Adrenal gland (tissue), 19 donors: ENCODE measurements at places on chromosomes 12 and 14. TPM values are rescaled to one million over a fixed set of nuclear protein-coding genes. Genes with fewer than 3 reads are reported as not detected.

- peak; percentile 94 for DNase-seq
- H3K36me3 ChIP-seq: no peaks in the 10 kb centered on the region
- peaks cover 55% of the 10 kb centered on the region for H3K4me1 ChIP-seq
- H3K27ac ChIP-seq: peak overlapping the region; percentile 29
- no peak overlapping the region for H3K4me3 ChIP-seq
These were observed 2.5 kb downstream of the C12orf57 start for GRCh38 chr12:6946033-6946919.

DNA sequence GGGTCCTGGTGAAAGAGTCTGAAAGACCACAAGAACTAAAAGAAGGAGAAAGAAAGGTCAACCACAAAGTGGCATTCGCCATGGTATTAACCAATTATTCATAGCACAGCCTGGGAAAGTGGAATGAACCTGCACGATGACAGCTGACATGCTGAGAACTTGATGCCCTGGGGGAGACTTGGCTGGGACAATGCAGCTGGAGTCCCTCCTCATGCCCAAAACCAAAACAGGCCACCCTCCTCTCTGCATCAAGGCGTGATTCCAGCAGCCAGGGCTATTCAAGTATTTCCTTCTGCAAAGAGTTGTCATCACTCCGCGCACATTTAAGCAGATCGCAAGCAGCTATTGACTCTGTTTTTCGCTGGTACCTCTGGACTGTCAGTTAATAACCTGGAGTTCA is 167.1 kb upstream of the NOS1 start:
- H3K36me3 ChIP-seq: no peaks in the 10 kb centered on the region
- H3K4me1 ChIP-seq: no peaks in the 10 kb centered on the region

- peaks cover 10% of the 10 kb centered on the region for H3K27me3 ChIP-seq
- no peak for DNase-seq
- H3K27ac ChIP-seq: no peak overlapping the region
- H3K4me1 ChIP-seq: no peaks in the 10 kb centered on the region
- H3K4me3 ChIP-seq: no peak overlapping the region
These were observed 6.7 kb downstream of the LRTM2 start for GRCh38 chr12:1826867-1827705.

DNA sequence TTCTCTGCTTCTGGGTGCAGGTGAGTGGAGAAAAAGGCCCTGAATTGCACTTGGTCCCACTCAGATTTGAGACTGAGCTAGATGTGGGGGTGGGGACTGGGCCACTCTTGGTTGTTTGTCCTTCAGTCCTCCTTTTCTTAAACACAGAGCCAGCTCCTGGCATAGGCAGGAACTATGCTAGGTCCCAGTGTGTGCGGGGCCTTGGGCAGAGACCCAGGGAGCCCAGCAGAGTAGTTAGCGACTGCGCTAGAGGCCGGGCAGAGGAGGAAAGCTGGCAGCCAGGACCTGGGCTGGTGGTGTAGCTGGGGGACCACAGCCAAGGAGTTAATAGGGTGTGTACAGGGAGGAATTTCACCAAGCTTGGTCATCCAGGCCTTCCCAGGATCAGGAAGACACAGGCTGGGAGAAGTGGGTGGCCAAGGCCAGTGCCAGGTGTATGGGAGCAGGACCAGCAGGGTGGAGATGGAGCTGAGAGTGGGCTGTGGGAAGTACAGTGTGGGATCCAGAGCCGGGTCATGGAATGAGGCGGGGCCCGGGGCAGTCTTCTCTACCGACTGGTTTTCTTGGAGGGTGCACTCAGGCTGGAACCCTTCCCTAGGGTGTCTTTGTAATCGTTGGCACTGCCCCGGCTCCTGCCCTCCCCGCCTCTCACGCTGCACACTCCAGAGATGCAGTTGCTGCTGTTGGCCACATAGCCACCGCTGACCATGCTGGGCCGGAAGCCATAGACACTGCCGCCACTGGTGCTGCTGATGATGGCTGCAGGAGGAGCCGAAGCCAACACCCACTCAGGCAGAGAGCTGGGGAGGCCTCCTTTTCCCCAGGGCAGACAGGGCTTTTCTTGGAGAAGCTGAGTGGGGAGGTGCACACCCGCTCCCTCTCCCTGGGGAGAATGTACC is 8.7 kb downstream of the KRT71 start:
- H3K27me3 ChIP-seq: no peaks in the 10 kb centered on the region
- no peak for DNase-seq
- H3K36me3 ChIP-seq: no peaks in the 10 kb centered on the region
- H3K4me3 ChIP-seq: no peak overlapping the region

DNA sequence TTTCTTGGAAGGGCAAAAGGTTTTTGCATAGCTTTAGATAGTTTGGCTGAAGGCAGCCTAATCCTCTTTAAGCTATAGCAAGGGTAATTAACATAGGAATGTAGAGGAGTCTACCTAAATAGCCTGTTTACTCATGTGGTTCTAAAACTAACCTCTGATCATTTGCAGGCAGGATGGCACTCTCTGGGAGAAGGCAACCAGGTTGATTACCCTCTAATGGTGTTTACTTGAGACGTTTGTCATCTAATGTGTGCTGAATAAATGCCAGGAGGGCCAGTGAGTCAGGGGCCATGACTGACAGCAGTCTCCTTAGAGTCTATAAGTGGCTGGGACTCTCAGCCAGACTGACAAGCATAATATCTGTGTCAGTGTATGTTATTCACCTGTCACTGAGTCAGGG is 286.4 kb downstream of the PCNX1 start:
- H3K36me3 ChIP-seq: no peaks in the 10 kb centered on the region
- no peak for DNase-seq
- no peaks in the 10 kb centered on the region for H3K4me1 ChIP-seq
- H3K27ac ChIP-seq: no peak overlapping the region
- H3K4me3 ChIP-seq: no peak overlapping the region

AMDHD1 gene
- 31.1 TPM for total RNA-seq

DNA sequence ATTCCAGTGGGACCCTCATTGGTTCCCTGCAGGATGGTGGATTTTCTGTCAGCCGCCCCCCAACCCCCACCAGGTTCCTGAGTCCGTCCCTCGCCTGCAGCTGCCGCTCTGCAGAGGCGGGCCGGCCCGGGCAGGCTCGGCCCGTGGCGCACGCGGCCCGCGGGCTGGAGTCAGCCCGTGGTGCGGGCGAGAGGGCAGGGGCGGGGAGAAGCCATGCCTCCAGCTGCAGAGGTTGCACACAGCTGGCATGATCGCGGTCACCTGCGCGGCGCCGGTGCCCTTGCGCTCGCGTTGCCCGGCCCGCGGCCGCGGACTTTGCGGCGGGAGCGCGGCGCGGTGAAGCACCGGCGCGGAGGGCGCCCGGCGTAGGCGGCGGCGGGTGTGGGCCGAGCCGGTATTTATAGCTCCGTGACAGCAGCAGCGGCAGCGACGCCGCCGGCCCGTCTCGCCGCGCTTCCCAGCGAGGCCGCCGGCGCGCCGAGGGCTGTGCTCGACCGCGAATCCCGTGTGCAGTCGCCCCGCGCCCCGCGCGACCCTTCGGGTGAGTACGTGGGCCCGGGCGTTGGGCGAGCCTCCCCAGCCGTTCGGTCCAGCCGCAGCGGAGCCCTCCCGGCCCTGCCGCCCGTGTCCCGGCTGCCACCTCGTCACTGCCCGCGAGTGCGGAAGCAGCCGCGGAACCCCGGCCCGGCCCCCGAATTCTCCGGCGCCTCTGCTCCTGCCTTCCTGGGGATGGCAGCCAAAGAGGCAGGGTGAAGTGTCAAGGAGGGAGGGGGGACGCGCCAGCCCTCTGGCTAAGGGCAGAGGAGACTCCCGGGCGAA is at the start of gene TMEM117:
TMEM117 (plus strand) TSS at position 426 of the 819 bp plus-strand sequence.
- H3K27me3 ChIP-seq: no peaks in the 10 kb centered on the region
- no peaks in the 10 kb centered on the region for H3K36me3 ChIP-seq
- peak; percentile 72 for DNase-seq
- peaks cover 5% of the 10 kb centered on the region for H3K4me1 ChIP-seq

RNFT2 gene
- 5.6 TPM for total RNA-seq

DNA sequence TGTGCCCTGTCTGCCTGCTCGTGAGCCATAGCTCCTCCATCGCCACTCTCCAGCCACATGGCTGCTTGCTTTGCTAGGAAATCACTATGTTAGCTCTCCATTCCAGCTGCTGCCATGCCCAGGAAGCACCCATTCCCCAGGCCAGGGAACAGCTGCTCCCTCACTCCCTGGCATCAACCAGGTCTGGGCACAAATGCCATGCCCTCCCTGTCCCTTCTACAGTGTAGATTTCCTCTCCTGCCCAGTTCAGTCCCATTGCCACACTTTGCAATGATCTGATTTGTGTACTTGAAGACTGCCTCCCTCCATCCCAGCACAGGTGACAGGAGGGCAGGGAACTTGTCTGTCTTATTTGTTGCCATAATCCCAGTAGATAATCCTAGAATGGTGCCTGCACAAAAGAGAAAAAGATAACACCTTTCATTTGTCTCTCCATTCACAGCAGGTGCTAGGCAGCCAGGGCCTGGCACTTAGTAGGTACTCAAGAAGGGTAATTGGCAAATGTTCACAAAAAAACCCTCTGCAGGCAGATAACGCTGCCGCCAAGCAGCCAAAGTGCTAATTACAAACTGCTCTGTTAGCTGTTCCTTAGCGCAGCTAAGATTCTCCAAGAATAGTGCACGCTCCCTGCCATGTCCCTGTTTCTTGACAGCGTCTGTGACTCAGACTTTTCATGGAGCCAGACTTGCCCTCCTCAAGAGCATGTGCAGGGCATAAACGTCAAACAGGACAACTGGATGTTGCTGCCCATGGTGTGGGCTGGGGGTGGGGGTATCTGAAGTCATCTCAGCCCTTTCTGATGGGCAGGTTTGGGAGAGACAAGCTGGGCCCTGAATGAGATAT is 69.1 kb downstream of the ARL6IP4 start:
- H3K27me3 ChIP-seq: no peaks in the 10 kb centered on the region
- no peaks in the 10 kb centered on the region for H3K36me3 ChIP-seq
- H3K4me1 ChIP-seq: peaks cover 24% of the 10 kb centered on the region
- peak overlapping the region; percentile 58 for H3K27ac ChIP-seq
- H3K4me3 ChIP-seq: no peak overlapping the region

DNA sequence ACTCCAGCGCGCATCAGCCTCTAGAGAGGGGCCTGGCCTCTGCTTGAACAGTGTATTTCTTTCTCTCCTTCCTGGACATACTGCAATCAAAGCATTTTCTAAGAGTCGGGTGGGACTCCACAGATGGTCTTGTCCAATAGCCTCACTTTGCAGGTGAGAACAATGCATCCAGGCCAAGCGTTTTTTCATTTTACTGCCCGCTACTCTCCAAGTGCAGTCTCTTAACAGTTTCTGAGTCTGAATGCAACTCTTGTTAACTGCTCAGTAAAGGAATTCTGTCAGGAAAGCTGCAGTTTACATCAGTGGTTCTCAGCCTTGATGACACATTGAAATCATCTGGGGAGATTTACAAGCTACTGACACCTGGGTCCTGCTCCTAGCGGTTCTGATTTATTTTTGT is 57.0 kb downstream of the IRF2BPL start:
- no peak overlapping the region for H3K27ac ChIP-seq

CCND2 gene
- 408 TPM for total RNA-seq

GRCh38 chr12:25771041-25771440 is 187.4 kb upstream of the RASSF8 start:
- no peaks in the 10 kb centered on the region for H3K27me3 ChIP-seq
- no peak overlapping the region for H3K4me3 ChIP-seq
- H3K4me1 ChIP-seq: peaks cover 4% of the 10 kb centered on the region
- DNase-seq: no peak
- H3K27ac ChIP-seq: no peak overlapping the region

HOXC12 gene
- not detected for total RNA-seq

GRCh38 chr12:124359671-124360581 is 65.0 kb downstream of the RFLNA start:
- H3K4me1 ChIP-seq: peaks cover 25% of the 10 kb centered on the region
- peaks cover 73% of the 10 kb centered on the region for H3K36me3 ChIP-seq
- peak overlapping the region; percentile 49 for H3K27ac ChIP-seq

GRCh38 chr12:108257610-108258106 is 81.5 kb downstream of the CMKLR1 start:
- H3K4me3 ChIP-seq: no peak overlapping the region
- no peaks in the 10 kb centered on the region for H3K36me3 ChIP-seq
- no peaks in the 10 kb centered on the region for H3K4me1 ChIP-seq
- DNase-seq: no peak
- no peak overlapping the region for H3K27ac ChIP-seq

GRCh38 chr12:42903736-42904135 is 314.2 kb upstream of the PRICKLE1 start:
- H3K4me1 ChIP-seq: no peaks in the 10 kb centered on the region
- no peak overlapping the region for H3K4me3 ChIP-seq
- no peaks in the 10 kb centered on the region for H3K27me3 ChIP-seq
- no peak for DNase-seq
- H3K36me3 ChIP-seq: no peaks in the 10 kb centered on the region
- no peak overlapping the region for H3K27ac ChIP-seq

GRCh38 chr12:16325426-16325825 is 22.0 kb upstream of the MGST1 start:
- H3K4me1 ChIP-seq: no peaks in the 10 kb centered on the region
- H3K27me3 ChIP-seq: no peaks in the 10 kb centered on the region
- no peak for DNase-seq
- H3K36me3 ChIP-seq: no peaks in the 10 kb centered on the region
- H3K27ac ChIP-seq: no peak overlapping the region

GRCh38 chr12:81296556-81297305 is 218.9 kb downstream of the ACSS3 start:
- no peaks in the 10 kb centered on the region for H3K27me3 ChIP-seq
- DNase-seq: no peak
- H3K27ac ChIP-seq: no peak overlapping the region
- no peaks in the 10 kb centered on the region for H3K4me1 ChIP-seq
- H3K36me3 ChIP-seq: no peaks in the 10 kb centered on the region

DNA sequence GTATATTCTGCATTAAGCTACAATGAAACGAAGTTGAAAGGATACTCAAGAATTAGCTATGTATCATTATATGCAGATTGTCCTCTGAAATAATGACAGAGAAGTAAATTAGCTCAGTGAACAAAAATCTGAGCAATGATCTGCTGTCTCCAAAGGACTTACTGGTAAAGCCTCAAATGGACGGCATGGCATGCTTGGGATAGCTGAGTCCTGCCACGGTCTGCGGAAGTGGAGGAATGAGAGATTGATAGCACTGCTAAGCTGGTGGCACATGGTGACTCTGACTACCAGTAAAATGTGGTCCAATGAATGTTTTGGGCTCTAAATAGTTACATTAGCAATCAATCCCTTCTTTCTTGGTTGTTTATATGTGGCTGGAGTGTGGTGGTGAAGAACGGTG is 3.7 kb upstream of the DENND5B start:
- peaks cover 8% of the 10 kb centered on the region for H3K4me1 ChIP-seq
- no peak overlapping the region for H3K4me3 ChIP-seq
- DNase-seq: no peak
- no peaks in the 10 kb centered on the region for H3K27me3 ChIP-seq

GRCh38 chr14:22837114-22837749 is 847 bp downstream of the MMP14 start:
- peak overlapping the region; percentile 63 for H3K27ac ChIP-seq
- H3K4me1 ChIP-seq: peaks cover 17% of the 10 kb centered on the region
- H3K4me3 ChIP-seq: peak overlapping the region; percentile 20
- DNase-seq: peak; percentile 72
- H3K36me3 ChIP-seq: peaks cover 32% of the 10 kb centered on the region

HRK gene
- not detected for total RNA-seq

C14orf39 gene
- total RNA-seq: 0.91 TPM

CLEC14A gene
- total RNA-seq: 17.8 TPM

ADAM21 gene
- 1.0 TPM for total RNA-seq
